ENCODE measurements at places on chromosomes 3 and 15.
A peak's percentile ranks its signal among the peaks of the same experiment; 100 is the strongest.

- DNase-seq = no peak
These were observed 42.2 kb upstream of the B3GNT5 start for GRCh38 chr3:183210862-183211341.

DNA sequence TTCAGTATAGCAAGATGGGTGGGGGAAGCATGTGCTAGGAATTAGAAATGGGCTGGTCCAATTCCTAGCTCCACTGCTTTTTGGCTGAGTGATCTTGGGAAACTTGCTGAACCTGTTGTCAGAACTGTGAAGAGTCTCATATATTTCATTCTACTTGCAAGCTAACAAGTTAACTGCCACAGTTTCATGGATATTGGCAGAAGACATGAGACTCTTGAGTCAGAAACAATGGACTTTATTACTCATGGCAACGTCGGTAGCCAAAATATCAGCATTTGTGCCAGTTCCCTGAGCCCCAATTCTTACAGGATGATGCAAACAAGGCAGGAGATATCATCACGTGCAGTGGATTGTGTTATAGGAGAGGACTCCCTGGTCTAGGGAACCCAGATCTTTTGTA is 26.6 kb upstream of the PLAAT1 start:
- no peak for DNase-seq

DNA sequence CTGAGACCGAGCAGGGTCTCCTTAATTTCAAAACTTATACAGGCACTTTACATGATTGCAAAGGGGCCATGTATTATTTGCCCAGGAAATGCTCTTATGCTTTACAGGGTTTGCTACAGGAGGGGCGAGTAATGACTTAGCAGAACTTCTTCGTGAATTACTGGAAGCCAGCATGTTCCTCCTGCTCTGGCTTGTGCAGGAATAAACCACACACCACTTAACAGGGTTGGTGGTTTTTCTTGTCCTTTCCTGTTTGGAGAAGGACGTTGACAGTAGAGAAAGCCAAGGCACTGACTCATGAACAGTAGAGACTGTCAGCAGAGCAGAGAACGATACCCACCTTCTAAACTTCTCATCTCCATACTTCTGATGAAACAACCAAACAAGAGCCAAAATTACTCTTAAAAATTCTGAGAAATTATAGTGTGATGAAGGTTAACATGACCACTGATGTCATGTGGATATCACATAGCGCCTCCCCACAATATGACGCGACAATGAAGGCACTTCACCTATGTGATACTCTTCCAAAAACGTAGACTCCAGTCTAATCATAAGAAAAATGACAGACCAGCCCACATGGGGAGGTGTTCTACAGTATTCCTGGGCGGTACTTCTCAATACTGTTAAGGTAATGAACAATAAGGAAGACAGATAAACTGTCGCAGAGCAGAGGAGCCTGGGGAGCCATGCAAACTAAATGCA is 24.7 kb upstream of the MCTP2 start:
- no peak for DNase-seq

DNA sequence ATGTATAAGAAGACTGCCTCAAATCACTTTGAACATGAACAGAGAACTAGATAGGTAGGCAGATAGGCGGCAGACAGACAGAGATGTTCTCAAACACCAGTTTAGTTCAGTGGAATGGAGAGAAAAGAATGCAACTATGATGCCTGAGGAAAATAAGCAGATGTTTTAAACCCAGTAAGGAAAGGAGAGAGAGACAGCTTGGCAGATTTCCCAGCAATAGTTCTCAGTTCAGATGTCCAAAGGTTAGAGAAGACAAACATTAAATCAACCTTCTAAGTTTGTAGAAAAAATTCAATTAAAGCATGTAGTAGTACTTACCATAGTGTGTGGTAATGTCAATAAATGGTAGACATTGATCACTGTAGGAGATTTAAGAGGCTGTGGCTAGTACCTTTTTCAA is 209.6 kb upstream of the PFN2 start:
- DNase-seq = peak; percentile 47

DNA sequence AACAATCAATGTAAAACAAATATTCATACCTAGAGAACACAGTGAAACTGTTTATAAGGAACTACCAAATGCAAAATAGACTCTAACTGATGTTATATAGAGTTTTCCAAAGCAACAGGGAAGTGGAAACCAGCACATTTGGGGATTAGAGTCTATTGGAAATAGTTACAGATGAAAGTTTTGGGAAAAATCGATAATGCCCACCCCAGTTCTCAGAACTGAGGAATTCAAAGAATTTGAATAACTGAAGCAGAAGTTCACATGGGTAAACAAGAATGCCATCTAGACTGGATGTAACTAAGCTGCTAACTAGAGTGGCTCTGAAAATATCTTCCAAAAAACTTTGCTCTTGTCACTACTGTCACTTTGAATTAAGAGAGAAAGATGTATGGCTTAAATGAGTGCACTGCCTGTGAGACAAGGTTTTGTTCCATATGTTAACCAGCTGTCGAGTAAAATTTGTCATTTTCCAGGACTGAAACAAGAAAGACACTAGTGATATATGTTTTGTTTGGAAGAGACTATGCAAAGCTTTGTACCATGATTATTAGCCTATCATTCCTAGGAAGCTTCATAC is 9.2 kb upstream of the DENND4A start:
- DNase-seq = no peak

DNA sequence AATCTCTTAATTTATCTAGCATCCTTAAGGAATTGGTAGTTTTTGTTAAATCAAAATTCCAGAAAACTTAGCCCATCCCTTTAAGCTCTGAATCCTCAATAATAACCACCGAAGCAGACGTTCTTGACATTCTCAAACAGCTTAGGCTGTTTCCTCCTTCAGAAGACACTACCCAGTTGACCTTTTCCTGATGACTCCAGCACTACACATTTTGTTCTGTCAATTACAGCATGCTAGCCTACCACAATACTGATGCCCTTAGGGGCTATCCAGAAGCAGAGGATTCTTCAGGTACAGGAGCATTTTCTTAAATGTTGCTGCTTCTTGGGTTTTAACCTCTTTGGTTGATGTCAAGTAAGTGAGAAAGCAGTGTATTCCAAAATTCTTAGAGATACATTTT is 33.4 kb downstream of the ETV5 start:
- no peak for DNase-seq

All from NCI-H1694 (cell line).